ENCODE measurements at places on chromosomes 4 and X.

DNA sequence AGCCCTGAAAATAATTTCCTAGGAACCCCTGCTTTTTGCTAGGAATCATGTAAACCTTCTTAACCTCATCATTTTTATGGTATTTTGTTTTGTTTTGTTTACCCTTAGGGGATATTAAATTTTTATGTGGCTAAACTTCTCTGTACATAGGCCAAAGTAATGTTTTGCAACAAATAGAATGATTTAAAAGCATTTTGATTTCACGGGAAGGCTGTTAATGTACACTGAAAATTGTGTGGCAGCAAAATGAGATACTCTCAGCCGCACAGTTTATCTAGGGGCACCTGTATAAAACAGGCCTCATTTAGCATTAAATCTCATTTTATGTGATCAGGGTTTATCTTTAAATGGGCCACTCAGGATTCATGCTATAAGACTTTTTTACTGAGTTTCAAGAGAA is 175.0 kb downstream of the ANTXR2 start:
- no peak for DNase-seq

- DNase-seq, result no peak
These were observed 49.9 kb downstream of the ADGRG2 start for GRCh38 chrX:19072372-19072771.

DNA sequence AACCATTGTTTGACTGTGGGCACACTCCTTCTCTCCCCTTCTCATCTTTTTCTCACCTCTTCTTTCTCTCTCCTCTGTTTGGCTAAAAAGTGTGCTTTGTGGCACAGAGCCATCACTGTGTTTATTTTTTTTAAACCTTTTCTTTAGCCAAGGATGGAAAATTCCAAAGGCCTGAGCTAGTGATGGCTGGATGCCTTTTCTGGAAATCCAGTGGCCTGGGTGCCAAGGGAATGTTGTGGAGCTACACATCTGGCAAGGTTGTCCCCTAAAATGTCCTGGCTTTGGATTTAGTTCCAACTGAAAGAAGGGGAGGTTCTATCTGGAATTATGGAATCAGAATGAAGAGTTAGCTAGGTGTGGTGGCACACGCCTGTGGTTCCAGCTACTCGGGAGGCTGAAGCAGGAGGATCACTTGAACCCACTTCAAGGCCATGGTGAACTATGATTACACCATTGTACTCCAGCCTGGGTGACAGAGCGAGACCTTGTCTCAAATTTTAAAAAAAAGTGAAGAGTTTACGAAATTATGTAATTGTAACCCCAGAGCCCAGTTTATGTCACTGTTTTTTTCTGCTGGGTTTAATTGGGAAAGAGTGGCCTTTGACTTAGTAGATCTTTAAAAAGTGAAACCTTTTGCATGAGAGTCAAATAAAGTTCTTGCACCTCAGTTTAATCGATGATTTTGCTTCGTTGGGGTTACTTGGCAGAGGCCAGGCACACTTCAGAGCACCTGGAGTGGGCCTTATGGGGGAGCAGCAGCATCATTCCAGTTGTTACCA is 17.7 kb downstream of the DOCK11 start:
- DNase-seq, result no peak

DNA sequence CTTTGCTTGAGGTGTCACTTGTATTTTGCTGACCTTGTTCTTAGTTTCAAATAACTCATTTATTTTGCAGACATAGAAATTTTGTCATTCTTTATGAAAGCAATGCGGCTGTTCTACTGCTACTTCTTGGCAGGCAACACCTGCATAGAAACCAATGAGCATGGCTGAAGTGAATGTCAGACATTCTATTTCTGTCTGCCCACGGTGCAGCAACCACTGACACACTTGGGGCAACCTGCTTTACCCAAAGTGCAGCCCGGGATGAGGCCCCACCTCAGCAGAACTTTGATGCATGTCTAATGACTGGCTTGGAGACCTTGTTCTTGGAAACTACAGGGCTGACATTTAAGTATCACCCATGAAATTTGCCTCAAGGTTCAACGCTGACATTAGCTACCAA is 93.6 kb downstream of the RBM47 start:
- no peak for DNase-seq

- DNase-seq, result no peak
These were observed 62.6 kb downstream of the CHIC2 start for GRCh38 chr4:54001668-54002365.

DNA sequence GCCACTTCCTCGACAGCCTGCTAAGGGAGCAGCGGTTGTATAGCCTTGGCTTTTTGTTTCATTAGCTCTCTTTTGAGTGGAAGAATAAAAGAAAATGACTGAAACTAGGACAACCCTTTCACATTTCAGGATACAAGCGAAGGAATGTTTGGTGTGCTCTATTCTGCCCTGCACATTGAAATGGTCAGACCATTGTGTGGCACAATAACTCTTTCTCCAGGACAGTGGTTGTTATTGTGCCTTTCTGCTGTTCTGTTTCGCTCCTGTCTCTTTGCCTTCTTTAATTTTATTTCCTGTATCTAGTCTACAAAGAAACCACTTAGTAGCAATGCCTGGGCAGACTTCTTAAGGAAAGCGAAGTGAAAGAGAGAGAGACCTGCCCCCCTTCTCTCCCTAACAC is 473.7 kb downstream of the GBA3 start:
- DNase-seq, result no peak

DNA sequence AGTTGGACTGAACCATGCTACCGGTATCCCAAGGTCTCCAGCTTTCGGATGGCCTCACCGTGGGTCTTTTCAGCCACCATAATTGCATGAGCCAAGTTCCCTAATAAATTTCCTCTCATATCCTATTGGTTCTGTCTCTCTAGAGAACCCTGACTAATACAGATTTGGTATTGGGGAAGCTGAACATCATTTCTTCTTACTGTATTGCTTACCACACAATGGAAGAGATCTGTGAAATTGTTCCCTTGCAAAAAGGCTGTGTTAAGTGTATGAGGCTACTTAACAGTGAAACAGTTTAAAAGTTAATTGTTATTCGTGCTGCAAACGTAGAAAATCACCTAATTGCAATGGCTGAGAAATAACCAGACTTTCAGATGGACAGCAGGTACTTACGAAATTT is 34.0 kb downstream of the PLAC8 start:
- no peak for DNase-seq

DNA sequence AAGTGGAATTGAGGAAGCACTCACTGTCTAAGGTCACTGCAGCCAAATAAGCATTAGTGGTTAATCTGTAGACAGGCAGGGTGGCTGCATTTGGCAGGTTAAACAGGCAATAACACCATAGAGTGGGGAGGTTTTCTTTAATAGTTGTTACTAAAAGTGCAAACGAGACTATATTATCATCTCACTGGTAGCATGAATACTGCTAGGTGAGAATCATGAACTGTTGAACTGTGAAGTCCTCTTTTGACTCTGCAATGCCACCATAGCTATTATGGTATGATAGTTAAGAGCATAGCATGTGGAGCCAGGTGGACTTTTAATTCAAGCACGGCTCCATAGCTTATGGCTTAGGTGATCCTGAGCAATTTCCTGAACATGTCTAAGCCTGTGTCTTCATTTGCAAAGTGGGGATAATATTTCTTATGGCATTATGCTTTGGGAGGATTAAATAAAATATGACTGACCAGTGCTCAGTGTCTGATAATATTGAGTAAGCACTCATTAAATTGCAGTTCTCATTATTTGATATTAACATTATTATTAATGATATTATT is 235.6 kb upstream of the HHIP start:
- no peak for DNase-seq

- no peak for DNase-seq
These were observed 11.2 kb upstream of the MORF4L2 start for GRCh38 chrX:103697687-103698086.

DNA sequence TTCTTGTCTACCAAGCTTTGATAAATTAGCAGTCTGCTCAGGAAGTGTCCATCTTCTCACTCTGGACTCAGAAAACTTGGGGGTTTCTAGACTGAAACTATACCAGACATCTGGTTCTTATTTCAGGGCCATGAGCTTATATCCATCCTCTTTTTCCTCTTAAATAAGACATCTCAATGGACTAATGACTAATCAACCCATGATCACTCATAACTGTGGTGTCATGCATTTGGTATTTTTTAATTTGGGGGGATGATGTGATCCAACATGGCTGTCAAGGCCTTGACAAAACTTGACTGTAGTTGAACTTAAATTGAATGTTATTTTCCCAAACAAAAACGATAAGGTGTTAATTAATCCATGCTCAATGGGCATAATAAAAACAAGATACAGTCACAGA is 87.8 kb downstream of the GPRASP3 start:
- no peak for DNase-seq

GRCh38 chr4:8235224-8235623 is 34.3 kb upstream of the HTRA3 start:
- DNase-seq, result no peak

DNA sequence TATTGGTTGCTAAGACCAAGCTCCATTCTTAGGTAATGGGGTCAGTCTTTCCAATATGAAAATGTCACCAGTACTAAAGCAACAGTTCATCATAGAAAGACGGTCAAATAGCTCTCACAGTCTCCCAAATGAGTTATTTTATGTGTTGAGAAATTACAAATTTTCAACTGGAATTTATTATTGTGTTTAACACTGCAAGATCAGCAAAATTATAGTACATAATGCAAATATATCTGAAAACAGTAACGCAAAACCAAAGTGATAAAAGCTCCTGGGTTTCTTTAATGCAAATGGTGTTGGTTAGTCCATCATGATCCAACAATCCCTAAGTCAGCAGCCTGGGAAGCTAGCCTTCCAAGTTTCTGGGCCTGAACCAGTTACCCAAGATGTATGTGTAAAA is 61.5 kb upstream of the EGFL6 start:
- no peak for DNase-seq

GRCh38 chrX:120795301-120795700 is 80.4 kb downstream of the CT47B1 start:
- no peak for DNase-seq

- no peak for DNase-seq
These were observed 19.6 kb downstream of the MPP1 start for GRCh38 chrX:154785716-154786115.

GRCh38 chr4:81757691-81758090 is 286.0 kb upstream of the RASGEF1B start:
- no peak for DNase-seq

GRCh38 chr4:77269505-77269904 is 112.5 kb downstream of the CCNG2 start:
- peak; percentile 1 for DNase-seq

- DNase-seq, result no peak
These were observed 124.0 kb downstream of the PRKX start for GRCh38 chrX:3589474-3589873.

- no peak for DNase-seq
These were observed 264.8 kb downstream of the GASK1B start for GRCh38 chr4:157908031-157908430.

DNA sequence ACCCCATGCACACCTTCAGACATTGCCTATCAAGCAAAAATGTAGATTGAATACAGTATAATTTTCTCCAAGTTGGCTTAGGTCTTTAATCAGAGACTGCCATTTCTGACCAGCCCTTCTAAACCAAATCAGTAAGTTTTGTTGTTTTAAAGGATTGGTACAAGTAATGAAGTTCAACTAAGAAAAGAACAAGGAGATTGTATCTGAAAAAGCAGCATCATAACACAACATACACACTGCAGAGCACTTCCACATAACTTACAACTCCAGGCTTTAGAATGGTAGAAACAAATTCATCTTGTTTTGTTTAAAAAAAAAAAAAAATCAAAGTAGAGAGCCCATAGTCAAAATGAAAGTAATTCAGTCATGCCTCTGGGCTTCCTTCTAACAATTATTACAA is 16.1 kb upstream of the AMBN start:
- no peak for DNase-seq

- DNase-seq, result no peak
These were observed 42.3 kb downstream of the RFC1 start for GRCh38 chr4:39323821-39324220.

DNA sequence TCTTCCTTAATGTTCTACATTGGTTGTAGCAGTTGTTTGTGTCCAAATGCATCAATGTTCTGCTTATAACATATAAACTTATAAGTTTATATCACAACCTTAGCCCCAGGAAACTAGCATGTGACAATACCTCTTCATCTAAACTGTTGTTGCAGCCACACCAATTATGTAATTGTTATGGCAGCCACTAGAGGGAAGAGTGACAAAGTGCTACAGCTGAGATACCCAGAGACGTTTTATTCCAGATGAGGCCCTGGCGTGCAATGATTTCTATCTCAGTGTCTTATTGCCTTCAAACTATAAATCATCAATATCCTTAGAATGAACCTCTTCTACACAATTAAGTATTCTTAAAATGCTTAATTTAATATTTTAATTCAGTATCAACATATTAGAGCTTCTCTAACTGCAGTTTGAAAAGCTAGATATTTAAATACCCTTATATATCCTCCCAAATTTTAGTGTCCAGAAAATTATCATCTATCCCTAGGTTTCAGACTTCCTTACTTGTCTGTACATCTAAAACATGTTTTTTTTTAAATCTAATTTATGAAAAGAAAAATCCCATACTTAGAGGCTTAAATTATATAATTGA is 171.6 kb downstream of the PCDH10 start:
- peak; percentile 2 for DNase-seq

DNA sequence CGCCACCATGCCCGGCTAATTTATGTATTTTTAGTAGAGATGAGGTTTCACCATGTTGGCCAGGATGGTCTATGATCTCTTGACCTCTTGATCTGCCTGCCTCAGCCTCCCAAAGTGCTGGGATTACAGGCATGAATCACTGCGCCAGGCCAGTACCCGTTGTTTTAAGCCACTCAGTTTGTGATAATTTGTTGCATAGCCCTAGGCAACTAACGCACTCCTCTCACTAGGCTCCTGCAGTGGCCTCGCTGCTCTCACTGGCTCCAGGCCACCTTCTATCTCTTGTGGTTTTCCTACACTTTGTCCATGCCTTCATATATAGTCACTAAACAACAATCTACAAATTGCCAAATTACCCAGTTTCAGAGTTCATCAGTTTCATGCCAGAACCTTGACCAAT is 58.1 kb downstream of the DCHS2 start:
- DNase-seq, result no peak

- DNase-seq, result no peak
These were observed 11.6 kb upstream of the BMP2K start for GRCh38 chr4:78764498-78764961.

DNA sequence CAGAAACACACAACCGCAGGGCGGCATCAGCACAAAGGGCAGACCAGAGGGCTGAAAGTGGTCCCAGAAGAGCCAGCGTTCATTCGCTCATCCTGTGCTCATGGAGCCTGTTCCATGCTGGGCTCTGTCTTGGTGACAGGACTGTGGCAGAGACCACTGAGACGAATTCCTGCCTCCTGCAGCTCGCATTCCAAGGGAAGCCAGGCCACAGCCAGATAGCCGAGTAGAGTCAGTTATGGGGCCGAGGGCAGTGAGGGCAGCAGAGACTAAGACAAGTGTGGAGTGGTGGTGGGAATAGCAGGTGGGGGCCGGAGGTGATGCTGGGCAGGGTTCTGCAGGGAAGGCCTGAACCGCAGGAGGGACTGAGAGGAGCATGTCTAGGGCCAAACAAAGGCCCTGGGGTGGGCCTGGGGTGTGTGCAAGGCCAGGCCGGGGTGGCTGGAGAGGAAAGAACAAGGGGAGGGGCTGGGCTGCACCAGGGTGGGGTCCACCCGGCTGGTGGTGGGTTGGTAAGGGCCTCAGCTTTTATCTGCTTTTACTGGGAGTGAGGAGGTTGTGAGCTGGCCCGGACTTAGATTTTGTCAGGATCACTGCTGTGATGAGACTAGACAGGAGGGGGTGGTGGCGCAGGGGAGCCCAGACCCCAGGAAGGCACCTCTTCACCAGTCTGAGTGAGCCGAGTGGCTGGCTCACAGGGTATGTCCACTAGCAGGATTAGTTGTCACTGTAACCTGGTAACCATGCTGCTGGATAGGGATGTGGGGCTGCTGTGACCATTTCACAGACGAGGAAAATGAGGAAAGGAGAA is 6.3 kb downstream of the PSAPL1 start:
- no peak for DNase-seq

GRCh38 chr4:48943387-48943786 is 36.8 kb upstream of the OCIAD2 start:
- peak; percentile 49 for DNase-seq
